Neural progenitor cell (in vitro differentiated cells): ENCODE measurements at places on chromosomes 11 and 22. TPM values are rescaled to one million over a fixed set of nuclear protein-coding genes. Genes with fewer than 3 reads are reported as not detected.
A peak's percentile ranks its signal among the peaks of the same experiment; 100 is the strongest.

DNA sequence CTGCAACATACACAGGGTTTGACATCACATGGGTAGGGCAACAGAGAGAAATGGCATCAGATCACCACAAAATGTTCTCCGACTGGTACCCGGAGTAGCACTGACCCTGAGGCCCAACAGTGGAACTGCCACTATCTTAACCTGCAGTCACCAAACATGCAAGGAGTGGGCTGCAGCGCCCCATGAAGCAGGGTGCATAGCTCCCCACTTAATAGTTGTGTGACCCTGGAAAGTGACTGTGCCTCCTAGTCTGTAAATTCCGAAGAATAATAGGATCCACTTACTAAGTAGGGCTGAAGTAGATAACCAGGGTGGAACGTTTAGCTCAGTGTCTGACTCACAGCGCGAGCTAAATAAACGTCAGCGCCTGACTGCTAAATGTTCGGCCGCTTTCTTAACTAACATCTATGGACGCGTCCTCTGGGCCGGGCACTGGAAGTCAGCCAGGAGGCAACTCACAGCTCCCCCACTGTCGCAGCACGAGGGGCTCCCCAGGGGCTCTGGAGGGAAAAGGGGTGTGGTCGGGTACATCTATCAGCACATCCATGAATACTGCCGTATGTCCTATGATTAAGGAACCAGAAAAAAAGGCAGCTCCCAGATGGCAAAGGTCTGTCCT, 777 bp downstream of the LTO1 start:
- DNase-seq = peak; percentile 41

- DNase-seq = no peak
Observed at GRCh38 chr11:80330264-80330663, 889.4 kb upstream of the TENM4 start.

- DNase-seq = no peak
Observed at GRCh38 chr11:111936040-111936540, 1.1 kb upstream of the DIXDC1 start.

DNA sequence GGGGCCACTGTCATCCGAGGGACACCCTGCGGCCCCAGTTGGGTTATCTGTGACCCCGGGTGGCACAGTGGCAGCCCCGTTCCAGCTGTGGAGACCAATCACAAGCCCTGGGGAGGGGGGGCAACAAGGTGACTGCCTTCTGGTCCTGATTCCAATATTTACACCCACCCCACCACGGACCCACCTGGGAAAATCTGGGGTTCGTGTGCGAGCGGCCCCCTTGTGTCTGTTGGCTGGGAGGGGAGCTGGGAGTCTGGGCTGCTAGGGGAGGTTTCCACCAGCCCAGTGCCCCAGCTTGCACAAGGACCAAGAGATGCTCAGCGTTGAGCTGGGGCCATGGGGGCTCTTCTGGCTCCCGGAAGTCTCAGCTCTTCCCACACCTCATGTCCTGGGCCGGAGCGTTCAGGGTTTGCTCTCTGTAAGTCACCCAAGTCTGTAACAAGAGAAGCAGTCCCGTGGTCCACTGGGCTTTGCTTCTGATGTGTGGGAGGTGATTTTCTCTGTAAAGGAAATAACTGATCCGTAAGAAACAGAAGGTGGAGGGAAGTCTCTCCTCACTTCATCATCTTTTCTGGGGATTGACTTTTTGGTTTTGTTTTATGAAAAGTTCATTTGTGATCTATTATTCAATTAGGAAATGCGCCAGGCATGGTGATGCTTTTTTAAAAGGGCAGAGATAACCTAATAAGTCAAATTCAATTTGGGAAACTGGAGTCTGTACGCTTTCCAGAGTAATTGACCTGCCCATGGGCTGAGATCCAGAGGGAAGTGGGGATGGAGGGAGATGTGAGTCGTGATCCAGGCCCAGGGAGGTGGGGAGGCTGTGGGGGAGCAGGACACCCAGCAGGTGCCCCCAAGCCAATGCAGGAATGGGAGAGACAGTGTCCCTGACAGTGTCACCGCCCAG, 22.4 kb upstream of the GAL start:
- no peak for DNase-seq

GRCh38 chr11:124768914-124769313, 6.8 kb upstream of the ESAM start:
- no peak for DNase-seq

DNA sequence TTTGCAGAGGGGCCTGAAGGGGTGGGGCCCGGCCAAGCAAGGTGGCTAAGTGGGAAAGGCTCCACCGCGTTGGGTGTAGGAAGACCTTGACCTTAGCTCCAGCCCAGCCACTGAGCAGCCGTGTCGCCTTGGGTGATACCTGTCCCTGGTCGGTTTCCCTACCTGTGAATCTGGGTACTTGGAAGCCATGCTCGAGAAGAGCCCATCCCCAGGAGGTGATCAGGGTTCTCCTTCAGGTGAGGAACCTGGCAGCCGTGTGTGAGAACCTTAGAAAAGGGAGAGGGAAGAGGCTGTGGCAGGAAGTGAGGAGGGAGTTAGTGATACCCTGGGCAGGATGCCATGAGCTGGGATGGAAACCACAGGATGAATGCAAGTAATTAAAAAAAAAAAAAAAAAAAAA, 21.6 kb downstream of the PPARA start:
- DNase-seq = no peak

DNA sequence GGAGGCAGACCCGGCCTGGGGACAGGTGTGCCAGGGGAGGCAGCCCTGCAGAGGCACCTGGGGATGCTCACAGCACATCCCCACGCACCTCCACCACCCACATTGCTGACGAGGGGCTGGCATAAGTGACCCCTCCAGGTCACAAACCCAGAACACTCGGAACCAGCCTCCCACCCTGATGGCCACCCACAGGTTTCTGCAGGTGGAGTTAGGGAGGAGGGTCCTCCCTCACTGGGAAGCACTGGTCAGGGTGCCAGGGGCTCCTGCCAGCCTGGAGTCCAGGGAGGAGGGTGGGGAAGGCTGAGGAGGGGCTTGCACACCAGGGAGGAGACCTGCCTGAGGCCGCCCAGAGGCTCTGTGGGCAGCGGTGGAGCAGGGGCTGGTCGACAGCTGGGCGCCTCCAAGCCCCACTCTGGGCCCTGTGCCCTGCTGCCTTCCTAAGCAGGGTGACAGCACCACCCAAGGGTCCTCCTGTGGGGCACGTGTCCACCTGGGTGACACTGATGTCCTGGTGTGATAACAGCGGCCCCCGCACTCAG, 51.0 kb upstream of the CARS1 start:
- no peak for DNase-seq

GRCh38 chr11:26032241-26032640, 299.7 kb upstream of the ANO3 start:
- no peak for DNase-seq

Gene PATE2
- 0.24 TPM in 1 of 2 replicates, not detected in the other for total RNA-seq

DNA sequence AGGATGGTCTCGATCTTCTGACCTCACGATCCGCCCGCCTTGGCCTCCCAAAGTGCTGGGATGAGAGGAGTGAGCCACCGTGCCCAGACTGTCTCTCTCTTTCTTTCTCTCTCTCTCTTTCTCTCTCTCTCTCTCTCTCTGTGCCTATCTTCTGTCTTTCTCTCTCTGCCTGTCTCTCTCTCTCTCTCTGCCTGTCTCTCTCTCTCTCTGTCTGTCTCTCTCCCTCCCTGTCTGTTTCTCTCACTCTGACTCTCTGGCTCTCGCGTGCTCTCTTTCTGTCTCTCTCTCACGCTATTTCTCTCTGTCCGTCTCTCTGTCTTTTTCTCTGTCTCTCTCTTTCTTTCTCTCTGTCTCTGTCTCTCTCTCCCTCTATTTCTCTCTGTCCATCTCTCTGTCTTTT, 3911.2 kb upstream of the OR11H1 start:
- no peak for DNase-seq

DNA sequence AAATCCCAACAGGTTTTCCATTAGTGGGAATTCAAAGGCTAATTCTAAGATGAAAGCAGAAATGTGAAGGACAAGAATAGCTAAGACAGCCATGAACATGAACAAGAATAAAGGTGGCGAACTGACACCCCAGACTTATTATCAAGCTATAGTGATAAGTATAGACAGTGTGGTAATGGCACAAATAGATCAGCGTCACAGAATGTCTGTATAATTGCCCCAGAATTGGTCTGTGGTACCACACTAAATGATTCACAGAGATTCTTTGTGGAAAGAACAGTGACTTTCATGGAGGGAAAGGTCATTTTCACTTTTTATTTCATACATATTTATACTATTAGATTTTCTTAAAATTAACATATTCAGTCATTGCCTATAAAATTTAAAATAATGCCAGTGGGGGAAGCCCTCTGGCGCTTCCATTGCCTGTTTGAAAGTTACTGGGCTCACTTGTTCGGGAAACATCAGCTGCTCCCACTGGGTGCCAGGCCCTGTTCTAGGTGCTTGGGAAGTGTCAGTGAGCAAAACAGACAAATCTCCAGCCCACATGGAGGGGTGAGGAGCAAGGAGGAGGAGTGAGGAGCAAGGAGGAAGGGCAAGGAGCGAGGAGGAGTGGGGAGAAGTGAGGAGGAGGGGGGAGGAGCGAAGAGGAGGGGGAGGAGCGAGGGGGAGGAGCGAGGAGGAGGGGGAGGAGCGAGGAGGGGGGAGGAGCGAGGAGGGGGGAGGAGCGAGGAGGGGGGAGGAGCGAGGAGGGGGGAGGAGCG, 11.3 kb upstream of the NLRP6 start:
- DNase-seq = no peak

DNA sequence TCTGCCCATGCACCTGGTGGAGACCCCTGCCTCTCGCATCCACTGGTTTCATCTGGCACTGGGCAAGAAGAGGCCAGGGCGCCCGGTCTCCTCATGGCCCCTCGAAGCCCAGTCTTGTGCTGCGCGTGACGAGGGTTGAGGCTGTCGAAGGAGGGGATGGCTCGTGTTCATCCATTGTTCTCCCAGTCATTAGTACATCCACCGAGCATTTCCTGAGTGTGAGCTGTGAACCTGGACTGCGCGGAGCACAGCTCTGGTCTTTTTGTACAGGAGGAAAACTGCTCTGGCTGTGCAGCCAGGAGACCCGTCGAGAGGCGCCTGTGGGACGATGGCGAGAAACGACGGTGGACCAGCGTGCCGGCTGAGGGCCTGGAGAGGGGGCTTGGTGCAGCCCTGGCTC, 6.8 kb downstream of the CACNA1I start:
- DNase-seq = no peak

Gene OR51B4
- total RNA-seq = 0.22 TPM in 1 of 2 replicates, not detected in the other

GRCh38 chr22:25802018-25802417, 60.0 kb downstream of the MYO18B start:
- DNase-seq = no peak

Gene SAA1
- not detected in 2 replicates for total RNA-seq

GRCh38 chr11:121295246-121296029, 2.9 kb downstream of the SC5D start:
- peak; percentile 61 for DNase-seq
